ENCODE measurements at places on chromosomes 7 and 10.

DNA sequence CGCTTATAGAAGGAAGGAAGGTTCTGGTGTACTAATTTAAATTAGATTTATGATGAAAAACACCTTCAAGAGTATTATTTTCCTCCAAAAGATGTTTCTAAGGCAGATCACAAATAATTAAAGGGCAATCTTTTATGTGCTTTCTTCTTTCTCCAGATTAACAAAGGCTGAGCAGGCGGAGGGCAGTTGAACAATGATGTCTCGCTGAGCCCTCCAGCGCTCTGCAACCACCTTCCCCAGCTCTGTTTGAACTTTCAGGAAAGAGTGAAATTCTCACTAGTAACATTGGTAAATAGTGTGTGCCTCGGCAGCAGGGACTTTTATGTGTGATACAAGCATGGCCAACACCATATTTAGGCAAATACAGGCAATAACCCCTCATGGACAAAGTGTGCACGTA is 379.1 kb upstream of the MKI67 start:
- no peak for DNase-seq

- DNase-seq: no peak
Measured at GRCh38 chr7:16929146-16929762, 47.5 kb upstream of the AGR3 start.

GRCh38 chr10:124436191-124436638 is 13.6 kb downstream of the NKX1-2 start:
- peak; percentile 99 for DNase-seq

DNA sequence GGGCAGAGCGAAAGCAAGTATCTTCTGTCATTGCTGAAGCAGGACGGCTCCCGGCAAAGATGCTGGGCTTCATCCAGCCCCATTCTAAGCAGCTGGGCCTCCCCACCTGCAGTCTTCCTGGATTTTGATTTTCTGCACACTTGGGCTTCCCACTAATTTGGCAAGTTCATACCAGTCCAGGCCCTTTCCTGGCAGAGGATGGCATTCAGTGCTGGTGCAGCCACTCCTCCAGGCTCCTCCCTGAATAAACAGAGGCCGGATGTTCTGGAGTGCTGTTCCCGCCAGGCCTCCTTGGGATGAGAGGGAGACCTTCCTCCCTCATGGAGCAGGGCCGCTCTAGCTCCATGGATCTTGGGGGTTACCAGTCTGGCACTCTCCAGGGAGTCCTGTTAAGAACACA is 3.4 kb downstream of the BAG3 start:
- DNase-seq: peak; percentile 66

DNA sequence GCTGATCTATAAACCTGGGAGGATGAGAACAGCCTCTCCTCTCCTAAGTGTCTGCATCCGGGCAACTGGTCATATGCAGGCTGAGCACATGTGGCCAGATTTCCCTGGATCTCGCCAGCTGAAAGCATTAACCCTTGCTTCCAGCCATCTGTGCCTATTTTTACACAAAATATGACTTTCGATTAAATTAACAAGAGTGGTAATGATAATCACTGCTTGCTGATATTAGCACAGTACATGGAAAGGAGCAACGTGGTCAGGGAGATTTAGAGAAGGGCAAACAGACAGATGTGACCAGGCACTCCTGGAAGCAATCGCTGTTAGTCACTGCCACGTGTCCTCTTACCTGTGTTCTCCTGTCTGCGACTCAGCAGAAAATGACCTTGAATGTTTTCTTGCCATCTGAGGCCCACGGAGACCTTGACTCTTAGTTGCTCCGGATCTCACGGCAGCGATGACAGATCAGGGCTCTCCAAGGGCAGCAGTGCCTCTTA is 59.5 kb upstream of the NPTX2 start:
- DNase-seq: no peak

DNA sequence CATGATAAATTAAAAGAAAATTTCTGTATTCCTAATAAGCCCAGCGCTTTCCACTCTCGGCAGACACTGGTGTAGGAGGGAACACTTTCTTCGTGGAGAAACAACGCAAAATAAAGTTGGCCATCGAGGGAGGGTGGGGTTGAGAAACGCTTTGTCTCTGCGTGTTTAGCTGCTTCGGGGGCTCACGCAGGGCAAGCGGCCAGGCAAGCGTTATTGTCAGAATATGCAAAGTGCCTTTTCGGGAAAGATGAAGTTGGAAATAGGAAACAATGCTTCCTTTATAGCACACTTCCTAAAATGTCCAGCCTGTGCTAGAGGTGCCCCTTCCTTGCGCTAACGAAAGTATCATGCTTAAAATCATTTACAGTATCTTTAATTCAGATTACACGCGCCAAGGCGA is 1.9 kb upstream of the EBF3 start:
- no peak for DNase-seq

DNA sequence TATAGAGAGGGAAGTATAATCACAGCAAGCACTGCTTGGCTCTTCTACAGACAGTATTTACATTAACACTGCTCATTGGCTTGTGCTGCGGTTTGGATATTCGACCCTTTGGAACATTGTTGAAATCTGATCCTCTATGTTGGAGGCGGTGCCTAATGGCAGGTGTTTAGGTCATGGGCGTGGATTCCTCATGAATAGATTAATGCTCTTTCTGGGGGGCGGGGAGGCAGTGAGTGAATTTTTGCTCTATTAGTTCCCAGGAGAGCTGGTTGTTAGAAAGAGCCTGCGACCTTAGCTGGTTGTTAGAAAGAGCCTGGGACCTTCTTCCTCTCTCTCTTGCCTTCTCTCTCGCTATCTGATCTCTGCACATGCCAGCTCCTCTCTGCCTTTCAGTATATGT is 77.3 kb upstream of the SVIL start:
- peak; percentile 30 for DNase-seq

DNA sequence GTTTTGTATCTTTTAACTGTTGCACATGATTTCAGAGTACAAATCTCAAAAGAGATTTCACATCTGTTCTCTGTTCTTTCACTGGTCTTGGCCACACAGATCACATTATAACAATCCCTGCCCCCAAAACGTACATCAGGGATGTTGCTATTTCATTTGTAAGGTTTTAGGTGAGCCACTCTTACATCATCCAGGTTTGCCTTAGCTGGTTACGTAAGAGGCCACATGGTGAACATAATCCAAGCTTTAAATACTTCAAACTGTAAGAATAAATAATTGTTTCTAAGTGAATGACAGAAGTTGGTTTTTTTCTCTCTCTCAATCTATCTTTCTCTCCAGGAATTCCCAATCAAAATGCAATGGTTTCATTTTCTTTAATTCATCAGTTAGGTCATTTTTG is 245.9 kb upstream of the HGF start:
- DNase-seq: peak; percentile 38

GRCh38 chr7:42080841-42081586 is 156.0 kb downstream of the GLI3 start:
- no peak for DNase-seq

DNA sequence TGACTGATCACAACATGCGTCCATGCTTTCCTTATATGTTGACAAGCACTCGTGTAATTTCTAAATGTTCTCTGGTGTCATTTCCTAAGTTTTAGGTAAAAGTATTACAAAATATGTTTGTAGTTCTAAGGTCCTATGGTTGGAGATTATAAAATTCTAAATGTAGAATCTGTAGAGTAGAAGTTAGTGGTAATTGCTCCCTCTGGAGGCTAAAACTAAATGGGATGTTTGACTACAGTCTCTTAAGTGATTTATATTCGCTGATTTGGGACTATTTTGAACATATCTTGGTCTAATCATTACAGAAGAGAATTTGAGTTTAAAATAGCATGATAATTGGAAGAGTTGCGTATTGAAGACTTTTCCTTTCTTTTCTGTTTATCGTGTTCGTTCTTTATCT is 74.1 kb downstream of the ZMYND11 start:
- DNase-seq: no peak

- DNase-seq: no peak
Measured at GRCh38 chr7:154287356-154287755, 235.2 kb downstream of the DPP6 start.
